ENCODE measurements at places on chromosomes 4 and X. TPM values are rescaled to one million over a fixed set of nuclear protein-coding genes. Genes with fewer than 3 reads are reported as not detected.

DNA sequence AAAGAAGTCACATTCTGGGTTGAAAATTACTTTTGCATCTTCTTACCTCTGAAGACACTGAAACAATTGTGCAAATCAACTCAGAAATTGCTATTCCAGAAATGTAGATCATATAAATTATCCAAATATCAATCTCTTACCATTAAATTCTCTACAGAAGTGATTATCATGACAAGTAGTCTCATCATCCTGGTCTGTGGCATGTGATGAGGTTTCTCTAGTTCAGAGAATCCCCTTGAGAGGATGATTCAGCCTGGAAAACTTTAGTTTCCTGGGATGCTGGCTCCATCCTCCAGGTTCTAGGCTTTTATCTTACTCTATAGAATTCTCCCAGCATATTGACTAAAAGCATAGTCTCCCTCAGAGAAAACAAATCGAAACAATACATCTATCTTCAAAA lies 76.2 kb upstream of the S100G start:
- DNase-seq = no peak

- DNase-seq = peak; percentile 66
Measured at GRCh38 chrX:155819966-155820491, 61.1 kb upstream of the VAMP7 start.

The ARMCX4 gene
- total RNA-seq = 5.5 TPM

The TEX13C gene
- not detected for total RNA-seq

The SHROOM2 gene
- not detected for total RNA-seq

DNA sequence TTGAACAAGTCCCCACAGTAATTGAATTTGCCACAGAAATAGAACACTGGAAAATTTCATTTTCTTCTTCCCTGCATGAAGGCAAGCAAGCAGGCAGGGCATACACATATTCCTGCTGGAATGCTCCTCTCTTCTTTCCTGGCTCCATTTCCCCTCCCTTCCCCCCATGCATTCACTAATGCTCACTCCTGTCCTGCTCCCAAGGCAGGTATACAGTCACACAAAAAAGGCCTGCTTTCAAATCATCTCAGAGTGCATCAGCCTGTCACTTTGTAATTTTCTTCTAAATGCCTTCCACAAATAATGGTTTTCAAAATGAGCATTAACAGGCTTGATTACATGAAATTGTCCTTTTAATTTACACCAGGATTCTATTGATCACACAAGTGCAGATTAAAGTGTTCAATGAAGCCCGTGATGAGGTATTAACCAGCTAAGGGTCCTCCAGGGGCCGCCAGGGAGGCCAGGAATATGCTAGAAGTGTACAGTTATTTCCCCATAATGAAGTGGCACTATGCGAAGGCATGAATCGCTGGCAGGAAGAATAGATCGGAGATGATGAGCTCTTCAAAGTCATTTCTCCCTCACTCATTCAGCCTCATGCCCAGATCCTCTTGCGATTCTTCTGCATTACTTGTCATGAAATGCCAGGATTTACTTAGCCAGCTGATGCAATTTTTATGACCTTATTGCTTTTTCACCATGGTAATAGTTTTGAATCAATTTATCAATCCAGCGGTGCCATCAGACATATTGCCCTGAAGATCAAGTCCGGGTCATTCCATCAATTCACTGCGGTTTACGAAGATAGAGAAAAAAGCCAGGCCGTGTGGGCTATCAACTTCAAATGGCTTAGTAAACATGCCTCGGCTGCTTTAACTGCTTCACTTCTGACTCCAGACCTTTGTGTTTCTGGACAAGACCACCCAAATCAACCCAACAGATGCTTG lies 243.5 kb downstream of the GPAT3 start:
- DNase-seq = no peak

GRCh38 chr4:183343730-183344129 lies 21.5 kb upstream of the CLDN24 start:
- DNase-seq = no peak

The FATE1 gene
- total RNA-seq = not detected

- peak; percentile 75 for DNase-seq
Measured at GRCh38 chr4:140156529-140157171, 2.7 kb upstream of the MAML3 start.

The ACE2 gene
- total RNA-seq = not detected

- peak; percentile 25 for DNase-seq
Measured at GRCh38 chrX:153794897-153795816, 689 bp downstream of the SSR4 start.
